Neural crest cell (in vitro differentiated cells): ENCODE measurements at places on chromosomes 13 and 19. TPM values are rescaled to one million over a fixed set of nuclear protein-coding genes. Genes with fewer than 3 reads are reported as not detected.

Gene PTH2
- total RNA-seq, result not detected in 2 replicates

Gene SOHLH2
- total RNA-seq, result 0.21 TPM in 1 of 2 replicates, not detected in the other

Gene TMC4
- total RNA-seq, result 0.28 TPM in 1 of 2 replicates, not detected in the other

Gene GARIN5A
- 1.1 and 1.3 TPM in 2 replicates for total RNA-seq

Gene ZNF835
- 0.11 TPM in 1 of 2 replicates, not detected in the other for total RNA-seq

Gene TNFRSF19
- total RNA-seq, result 74.8 and 76.1 TPM in 2 replicates

Gene NAA16
- 43.0 and 51.9 TPM in 2 replicates for total RNA-seq

Gene ZNF649
- 33.7 TPM in 2 replicates for total RNA-seq

Gene PSG1
- not detected in 2 replicates for total RNA-seq

Gene SIGLECL1
- total RNA-seq, result not detected in 2 replicates

Gene ACP5
- 1.2 and 2.5 TPM in 2 replicates for total RNA-seq

Gene POU2F2
- total RNA-seq, result 2.3 and 2.5 TPM in 2 replicates

Gene SYT3
- total RNA-seq, result 1.4 and 2.0 TPM in 2 replicates

Gene TEX29
- total RNA-seq, result 0.50 TPM in 1 of 2 replicates, not detected in the other

Gene SIGLEC11
- not detected in 2 replicates for total RNA-seq

Gene ARRDC5
- not detected in 2 replicates for total RNA-seq

Gene SNRNP70
- total RNA-seq, result 291 and 303 TPM in 2 replicates

Gene ZNF486
- total RNA-seq, result 14.3 and 15.4 TPM in 2 replicates

Gene BEST2
- not detected in 2 replicates for total RNA-seq

Gene LHB
- total RNA-seq, result not detected in 2 replicates

Gene ZNF585A
- 10.2 and 12.8 TPM in 2 replicates for total RNA-seq

Gene CNN2
- 140 and 141 TPM in 2 replicates for total RNA-seq

Gene IZUMO1
- total RNA-seq, result 0.23 TPM in 1 of 2 replicates, not detected in the other

Gene KIR3DL1
- total RNA-seq, result not detected in 2 replicates

Gene LGI4
- 15.9 and 16.1 TPM in 2 replicates for total RNA-seq

Gene ALOX5AP
- total RNA-seq, result not detected in 2 replicates

Gene PLIN4
- 0.30 and 0.47 TPM in 2 replicates for total RNA-seq

Gene NOTCH3
- 125 and 127 TPM in 2 replicates for total RNA-seq

Gene ZNF579
- total RNA-seq, result 28.2 and 29.1 TPM in 2 replicates

Gene EPSTI1
- total RNA-seq, result not detected in 2 replicates

Gene ZNF573
- 16.1 and 16.7 TPM in 2 replicates for total RNA-seq

Gene CEACAM5
- not detected in 2 replicates for total RNA-seq
